ENCODE measurements at places on chromosomes 13 and 19.

DNA sequence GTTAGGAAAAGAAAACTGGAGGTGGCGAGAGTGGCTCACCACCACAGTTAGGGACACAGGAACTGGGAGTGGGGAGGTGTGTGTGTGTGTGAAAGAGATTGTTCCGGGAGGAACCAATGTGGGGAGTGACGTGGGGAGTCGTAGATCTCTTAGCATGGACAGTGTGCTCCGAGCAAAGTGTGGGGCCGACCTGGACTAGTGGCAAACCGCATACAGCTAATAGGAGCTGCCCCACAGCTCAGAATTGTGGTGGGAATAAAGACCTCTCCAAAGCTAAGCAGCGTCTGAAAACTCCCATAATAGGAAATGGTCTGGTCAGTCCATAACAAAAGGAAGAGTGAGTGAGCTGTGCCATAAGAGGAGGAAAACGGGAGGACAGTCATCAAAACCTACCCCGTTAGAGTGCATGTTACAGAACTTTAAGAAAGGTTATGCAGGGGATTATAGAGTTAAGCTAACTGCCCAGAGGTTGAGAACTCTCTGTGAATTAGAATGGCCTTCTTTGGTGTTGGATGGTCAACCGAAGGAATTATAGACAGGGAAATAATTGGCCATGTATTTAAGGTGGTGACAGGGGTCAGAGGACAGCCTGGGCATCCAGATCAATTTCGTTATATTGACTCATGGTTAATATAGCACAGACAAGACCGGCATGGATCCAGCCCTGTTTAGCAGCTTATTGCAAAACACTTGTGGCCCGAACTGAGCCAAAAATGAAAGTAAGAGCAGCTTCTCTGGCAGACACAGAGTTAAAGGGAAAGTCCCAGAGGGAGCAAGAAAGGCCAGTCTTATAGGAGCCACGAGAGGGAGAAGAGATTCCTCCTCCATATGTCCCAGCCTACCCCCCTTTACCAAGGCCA, 8.9 kb upstream of the SLC15A1 start:
- DNase-seq: no peak

- no peak for DNase-seq
Observed at GRCh38 chr13:21909331-21909730, 238.5 kb downstream of the FGF9 start.

DNA sequence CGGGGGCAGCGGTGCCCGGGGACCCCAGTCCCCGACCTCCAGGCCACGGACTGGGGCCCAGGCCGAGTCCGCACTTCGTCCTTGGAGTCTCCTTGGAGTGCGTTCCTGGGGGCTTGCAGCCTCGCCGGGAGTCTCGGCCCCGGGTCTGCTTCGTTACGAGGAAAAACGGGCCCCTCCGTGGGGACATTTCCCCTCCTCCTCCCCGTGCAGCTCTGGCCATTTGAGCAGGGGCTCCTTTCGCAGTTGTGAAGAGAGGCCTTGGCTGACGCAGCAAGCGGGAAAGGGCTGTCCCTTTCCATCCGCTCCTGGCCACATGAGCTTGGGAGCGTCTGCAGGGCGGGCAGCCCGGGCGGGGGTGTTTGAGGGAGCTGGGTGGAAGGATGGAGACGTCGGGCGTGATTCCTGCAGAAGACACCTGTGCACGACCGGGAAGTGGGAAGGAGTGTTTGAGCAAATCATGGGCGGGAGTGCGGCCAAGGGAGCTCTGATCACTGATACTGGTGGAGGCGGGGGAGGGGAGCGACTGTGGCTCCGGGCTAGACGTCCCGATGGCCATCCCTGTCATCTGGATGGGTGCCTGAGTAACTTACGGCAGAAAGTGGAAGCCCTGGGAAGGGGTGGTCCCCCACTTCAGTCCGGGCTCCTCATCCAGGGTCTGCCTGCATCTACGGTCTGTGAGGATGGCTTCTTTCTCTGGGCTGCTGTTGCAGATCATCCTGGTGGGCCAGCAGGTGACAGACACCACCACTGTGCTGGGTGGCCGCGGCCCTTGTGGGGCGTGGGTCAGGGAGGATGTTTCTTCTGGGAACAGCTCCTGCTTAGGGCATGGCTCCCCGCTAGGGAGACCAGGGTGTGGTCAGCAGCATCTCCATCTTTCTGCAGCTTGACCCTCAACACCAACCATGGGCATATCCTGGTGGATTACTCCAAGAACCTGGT, 736 bp downstream of the GPI start:
- DNase-seq: no peak

GRCh38 chr19:4066682-4067395, at the start of gene ZBTB7A:
Gene ZBTB7A (minus strand): TSS chr19:4066899. CDS start chr19:4055232, 11,667 bp downstream.
- DNase-seq: no peak

- no peak for DNase-seq
Observed at GRCh38 chr19:45446944-45447343, 20.9 kb upstream of the FOSB start.

- DNase-seq: no peak
Observed at GRCh38 chr19:5114727-5115126, 145.8 kb downstream of the KDM4B start.

GRCh38 chr13:93953841-93954240, 525.6 kb downstream of the DCT start:
- no peak for DNase-seq

DNA sequence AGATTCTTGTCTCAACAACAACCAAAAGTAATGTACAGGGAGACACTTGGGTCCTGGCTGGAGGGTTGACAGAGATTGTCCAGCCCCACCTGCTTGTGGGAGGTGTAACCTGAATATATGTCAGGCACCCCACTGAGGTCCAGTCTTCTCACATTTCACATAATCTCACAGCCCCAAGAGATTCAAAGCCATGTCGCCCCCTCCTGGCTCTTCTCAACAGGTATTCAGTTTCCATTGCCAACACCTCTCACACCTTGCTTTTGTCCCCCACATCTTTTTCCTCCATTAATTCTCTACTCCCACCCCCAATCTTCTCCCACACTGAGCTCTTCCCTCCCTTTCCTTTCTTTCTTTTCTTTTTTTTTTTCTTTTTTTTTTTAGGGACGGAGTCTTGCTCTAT, 11.2 kb downstream of the UNC13A start:
- no peak for DNase-seq

DNA sequence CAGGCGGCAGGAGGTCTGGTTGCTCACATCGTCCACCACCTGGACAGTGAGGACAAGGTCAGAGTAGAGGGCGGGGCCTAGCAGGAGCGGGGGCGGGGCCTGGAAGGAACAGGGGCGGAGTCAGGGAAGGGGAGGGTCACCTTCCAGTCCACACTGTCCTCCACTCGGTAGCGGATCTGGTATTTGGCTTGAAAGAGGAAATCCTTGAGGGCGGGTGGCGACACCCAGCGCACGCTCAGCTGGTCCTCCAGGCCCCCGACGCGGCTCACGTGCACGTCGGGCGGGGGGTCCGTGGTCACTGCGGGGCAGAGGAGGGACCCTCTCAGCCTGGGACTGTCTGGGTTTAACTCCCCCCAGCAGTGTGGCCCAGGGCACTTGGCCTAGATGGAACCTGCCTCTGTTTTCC, 8.2 kb downstream of the REX1BD start:
- no peak for DNase-seq

DNA sequence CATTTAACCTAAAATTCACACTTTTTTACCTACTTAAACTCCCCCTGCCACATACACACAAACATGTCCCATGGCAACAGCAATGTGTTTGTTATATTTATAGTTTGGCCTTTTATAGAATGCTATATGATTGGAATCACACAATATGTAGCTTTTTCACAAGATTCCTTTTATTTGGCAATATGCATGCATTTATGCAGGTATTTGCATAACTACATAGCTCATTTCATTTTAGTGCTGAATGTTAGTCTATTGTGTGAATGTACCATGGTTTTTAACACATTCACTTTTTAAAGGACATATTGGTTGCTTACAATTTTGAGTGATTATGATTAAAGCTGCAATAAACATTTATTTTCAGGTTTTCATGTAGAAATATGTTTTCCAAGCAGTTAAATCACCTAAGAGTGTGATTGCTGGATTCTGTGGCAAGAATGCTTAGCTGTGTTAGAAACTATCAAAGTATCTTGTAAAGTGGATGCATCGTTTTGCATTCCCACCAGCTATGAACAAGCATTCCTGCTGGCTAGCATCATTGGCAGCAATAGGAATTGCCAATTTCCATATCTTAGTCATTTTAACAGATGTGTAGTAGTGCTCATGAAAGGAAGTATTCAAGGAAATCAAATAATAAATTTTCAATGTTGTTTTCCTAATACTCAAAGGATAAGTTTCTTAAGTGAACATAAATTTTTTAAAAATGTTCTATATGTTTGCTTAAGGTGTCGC, 557.0 kb downstream of the SLITRK1 start:
- no peak for DNase-seq
